Psoas muscle (tissue), 8 donors: ENCODE measurements at places on chromosomes 16 and 17. TPM values are rescaled to one million over a fixed set of nuclear protein-coding genes. Genes with fewer than 3 reads are reported as not detected.

DNA sequence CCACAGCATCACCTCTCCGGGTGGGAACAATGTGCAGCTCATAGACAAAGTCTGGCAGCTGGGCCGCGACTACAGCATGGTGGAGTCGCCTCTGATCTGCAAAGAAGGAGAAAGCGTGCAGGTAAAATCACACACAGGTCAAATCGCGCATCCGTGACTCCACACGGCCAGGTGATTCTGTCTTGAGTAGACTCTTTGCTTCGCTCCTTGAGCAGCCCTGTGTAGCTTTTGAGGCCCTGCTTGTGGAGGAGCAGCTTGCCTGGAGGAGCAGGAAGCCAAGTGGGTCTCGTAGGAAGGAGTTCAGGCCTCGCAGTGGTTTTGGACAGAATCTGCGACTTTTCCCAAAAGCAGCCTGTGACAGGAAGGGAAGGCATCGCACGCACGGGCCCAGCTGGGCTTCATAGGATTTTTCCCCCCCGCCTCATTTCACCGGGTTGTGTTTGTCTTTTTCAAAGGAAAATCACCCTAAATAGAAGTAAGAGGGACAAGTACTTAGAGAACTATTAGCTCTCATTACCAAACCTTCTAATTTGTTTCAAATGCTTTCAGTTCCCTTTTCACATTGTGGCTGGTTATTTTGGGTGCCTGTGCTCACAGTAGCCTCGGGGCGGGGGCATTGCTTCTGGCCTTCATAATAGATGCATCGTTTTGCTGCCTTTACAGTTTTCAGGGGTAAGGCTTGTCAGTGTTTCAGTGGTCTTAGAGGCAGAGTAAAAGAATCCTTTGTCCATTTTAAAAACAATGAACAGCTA is 71.5 kb downstream of the SEC14L1 start:
- H3K27me3 ChIP-seq, result no peaks in the 10 kb centered on the region

- no peaks in the 10 kb centered on the region for H3K36me3 ChIP-seq
- no peaks in the 10 kb centered on the region for H3K4me1 ChIP-seq
- DNase-seq, result no peak
- H3K27ac ChIP-seq, result no peak overlapping the region
Measured at GRCh38 chr17:74659889-74660288, 36.4 kb upstream of the CD300E start.

GRCh38 chr16:53083119-53083518 is 28.3 kb downstream of the CHD9 start:
- H3K36me3 ChIP-seq, result no peaks in the 10 kb centered on the region
- H3K4me3 ChIP-seq, result no peak overlapping the region
- DNase-seq, result no peak

DNA sequence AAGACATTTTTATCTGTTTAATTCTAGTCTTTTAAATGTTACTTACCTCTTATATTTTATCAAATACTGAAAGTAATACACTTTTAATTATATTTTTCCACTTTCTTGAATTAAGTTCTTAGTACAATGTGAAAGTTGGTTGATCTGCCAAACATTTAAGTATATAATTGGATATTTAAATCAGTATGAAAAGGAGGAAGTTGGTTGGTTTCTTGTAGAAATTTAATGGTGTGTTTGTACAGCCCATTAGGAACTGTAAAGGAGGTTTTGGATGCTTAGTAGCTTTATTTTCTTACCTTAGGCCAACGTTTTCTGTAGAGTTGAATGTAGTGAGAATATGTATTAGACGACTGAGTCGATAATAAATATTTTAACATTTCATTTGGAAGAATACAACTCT is 5.4 kb downstream of the NFATC3 start:
- no peaks in the 10 kb centered on the region for H3K27me3 ChIP-seq
- peaks cover 66% of the 10 kb centered on the region for H3K4me1 ChIP-seq
- no peak for DNase-seq
- peak overlapping the region; percentile 90 for H3K27ac ChIP-seq

DNA sequence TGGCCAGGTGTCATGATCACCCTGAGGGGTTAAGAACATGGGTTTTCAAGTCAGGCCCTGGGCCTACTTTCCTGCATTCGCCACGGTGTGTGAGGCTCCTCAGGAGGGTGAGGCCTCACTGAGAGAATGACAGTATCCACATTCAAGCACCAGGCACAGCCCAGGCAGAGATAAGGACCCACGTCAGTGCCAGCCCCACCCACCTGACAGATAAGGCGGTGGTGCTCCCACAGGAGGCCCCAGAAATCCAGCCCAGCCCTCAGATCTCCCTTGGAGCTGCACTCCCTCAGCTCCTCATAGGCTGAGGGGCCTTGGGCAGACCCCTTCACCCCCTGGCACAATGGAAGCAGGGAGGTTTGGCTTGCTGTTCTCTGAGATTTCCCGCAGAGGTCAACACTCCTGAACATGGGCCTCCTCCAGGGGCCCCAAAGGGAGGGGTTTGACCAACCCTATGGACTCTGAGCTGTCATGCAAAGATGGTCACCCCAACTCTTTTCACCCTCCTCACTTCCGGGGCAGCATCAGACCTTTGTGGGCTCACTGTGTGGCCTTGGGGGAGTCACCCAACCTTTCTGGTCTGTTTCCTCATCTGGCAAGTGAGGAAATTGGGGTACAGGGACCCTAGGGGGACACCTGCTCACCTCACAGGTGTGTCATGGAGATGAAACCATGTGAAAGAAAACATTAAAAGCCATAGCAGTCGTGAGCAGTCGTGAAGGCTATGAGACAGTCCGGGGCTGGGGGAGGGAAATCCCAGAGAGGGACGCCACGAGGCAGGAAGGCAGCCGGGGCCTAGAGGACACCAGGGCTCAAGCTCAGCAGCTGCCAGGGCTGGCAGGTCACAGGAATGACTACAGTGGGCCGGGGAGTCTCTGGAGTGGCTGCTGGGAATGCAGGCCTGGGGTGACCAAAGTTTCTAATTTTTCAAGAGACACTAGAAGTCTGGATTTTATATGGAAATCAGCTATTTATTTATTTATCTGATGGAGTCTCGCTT is 15.4 kb downstream of the PLLP start:
- no peaks in the 10 kb centered on the region for H3K4me1 ChIP-seq
- no peak overlapping the region for H3K27ac ChIP-seq
- no peaks in the 10 kb centered on the region for H3K27me3 ChIP-seq
- H3K4me3 ChIP-seq, result no peak overlapping the region
- DNase-seq, result no peak

GRCh38 chr17:7174603-7175326 is 4.4 kb downstream of the ASGR1 start:
- no peaks in the 10 kb centered on the region for H3K27me3 ChIP-seq
- no peak for DNase-seq
- no peak overlapping the region for H3K27ac ChIP-seq
- no peak overlapping the region for H3K4me3 ChIP-seq

- no peaks in the 10 kb centered on the region for H3K36me3 ChIP-seq
- DNase-seq, result no peak
- no peaks in the 10 kb centered on the region for H3K27me3 ChIP-seq
- H3K27ac ChIP-seq, result peak overlapping the region; percentile 11
- peaks cover 47% of the 10 kb centered on the region for H3K4me1 ChIP-seq
Measured at GRCh38 chr17:38440614-38441397, 12.5 kb downstream of the ARHGAP23 start.

DNA sequence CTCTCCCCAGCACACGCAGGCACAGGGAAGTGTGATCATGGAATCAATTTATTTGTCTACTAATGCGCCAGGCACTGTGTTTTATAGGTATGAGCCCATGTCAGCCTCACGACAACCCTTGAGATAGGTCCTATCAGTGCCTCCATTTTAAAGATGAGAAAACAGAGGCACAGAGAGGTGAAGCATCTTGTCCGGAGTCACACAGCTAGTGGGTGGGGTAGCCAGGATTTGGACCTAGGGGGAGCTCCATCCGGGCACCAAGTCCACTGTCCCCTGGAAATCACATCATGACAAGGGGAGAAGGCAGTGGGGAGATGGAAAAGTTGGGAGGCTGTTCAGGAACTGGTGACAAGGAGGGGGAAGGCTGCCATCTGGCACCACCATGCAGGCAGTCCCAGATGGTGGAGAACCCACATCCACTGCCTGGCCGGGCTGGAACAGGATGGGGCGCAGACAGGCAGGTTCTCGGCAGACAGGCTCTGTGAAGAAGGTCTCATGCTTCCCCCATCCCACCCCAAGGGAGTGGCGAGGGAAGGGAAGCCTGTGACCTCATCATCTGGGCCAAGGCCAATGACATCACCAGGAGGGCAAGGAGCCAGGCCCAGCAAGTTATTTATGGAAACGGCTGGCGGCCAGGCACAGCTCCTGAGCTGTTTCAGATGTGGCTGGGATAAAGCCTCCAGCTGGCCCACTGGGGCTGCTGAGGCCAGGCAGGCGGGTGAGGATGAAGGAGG is 126.0 kb upstream of the SDK2 start:
- no peaks in the 10 kb centered on the region for H3K4me1 ChIP-seq
- H3K36me3 ChIP-seq, result no peaks in the 10 kb centered on the region
- no peak overlapping the region for H3K27ac ChIP-seq
- peak; percentile 76 for DNase-seq
- H3K27me3 ChIP-seq, result no peaks in the 10 kb centered on the region
- no peak overlapping the region for H3K4me3 ChIP-seq

DNA sequence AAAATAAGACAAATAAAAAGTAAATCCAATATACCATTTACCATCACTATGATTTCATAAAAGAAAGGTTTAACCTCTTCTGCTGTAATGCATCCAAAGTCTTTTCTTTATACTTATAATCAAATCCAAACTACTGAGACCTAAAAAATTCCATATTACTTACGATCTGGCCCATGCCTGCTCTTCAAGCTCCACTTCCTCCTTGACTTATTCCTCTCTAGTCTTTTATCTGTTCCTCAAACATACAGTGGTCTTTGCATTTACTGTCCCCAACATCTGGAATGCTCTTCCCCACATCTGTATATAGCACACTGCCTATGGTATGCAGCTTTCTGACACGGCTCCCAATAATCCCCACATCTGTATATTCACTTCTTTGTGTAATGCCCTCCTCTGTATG is 33.8 kb downstream of the PCTP start:
- no peak overlapping the region for H3K4me3 ChIP-seq
- H3K36me3 ChIP-seq, result no peaks in the 10 kb centered on the region
- peak overlapping the region; percentile 80 for H3K27ac ChIP-seq
- no peak for DNase-seq
- H3K4me1 ChIP-seq, result peaks cover 26% of the 10 kb centered on the region

- H3K27me3 ChIP-seq, result no peaks in the 10 kb centered on the region
- H3K36me3 ChIP-seq, result no peaks in the 10 kb centered on the region
- no peak overlapping the region for H3K27ac ChIP-seq
- no peak overlapping the region for H3K4me3 ChIP-seq
- H3K4me1 ChIP-seq, result peaks cover 17% of the 10 kb centered on the region
Measured at GRCh38 chr17:269616-270514, 82.7 kb downstream of the RPH3AL start.

DNA sequence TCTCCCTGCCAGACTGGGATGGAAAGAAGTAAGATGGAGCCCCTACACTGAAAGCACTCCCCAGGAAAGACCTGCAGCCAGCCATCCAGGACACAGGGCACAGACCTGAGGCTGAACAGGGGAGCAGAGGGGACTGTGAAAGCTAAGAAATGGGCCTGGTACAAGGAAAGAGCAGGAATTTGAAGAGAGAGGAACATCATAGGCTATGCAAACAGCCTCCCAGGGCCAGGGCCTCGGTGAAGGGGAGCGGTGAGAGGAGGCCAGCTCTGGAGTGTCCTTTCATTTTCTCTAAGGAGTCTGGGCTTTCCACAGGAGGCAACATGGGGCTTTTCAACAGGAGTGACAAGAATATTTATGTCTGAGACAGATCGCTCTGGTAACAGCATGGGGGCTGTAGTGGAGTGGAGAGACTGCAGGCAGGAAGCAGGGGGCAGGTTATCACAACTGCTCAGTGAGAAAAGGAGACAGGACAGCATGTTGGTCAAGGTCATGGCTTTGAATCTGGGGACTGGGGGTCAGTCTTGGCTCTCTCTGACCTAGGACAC is 50.1 kb downstream of the TOM1L2 start:
- no peaks in the 10 kb centered on the region for H3K27me3 ChIP-seq
- peak overlapping the region; percentile 71 for H3K27ac ChIP-seq
- DNase-seq, result no peak
- H3K4me3 ChIP-seq, result no peak overlapping the region
- H3K36me3 ChIP-seq, result no peaks in the 10 kb centered on the region

GRCh38 chr16:70746708-70747424 is 54.1 kb downstream of the VAC14 start:
- DNase-seq, result peak; percentile 77
- H3K27me3 ChIP-seq, result no peaks in the 10 kb centered on the region
- H3K4me1 ChIP-seq, result peaks cover 68% of the 10 kb centered on the region
- no peak overlapping the region for H3K4me3 ChIP-seq

- no peak overlapping the region for H3K27ac ChIP-seq
- H3K27me3 ChIP-seq, result no peaks in the 10 kb centered on the region
- no peak for DNase-seq
- no peaks in the 10 kb centered on the region for H3K36me3 ChIP-seq
Measured at GRCh38 chr16:49399594-49400364, 26.2 kb downstream of the C16orf78 start.

SHISA6 gene
- 0.71 TPM for total RNA-seq

MMP15 gene
- 6.0 TPM for total RNA-seq

HS3ST3A1 gene
- total RNA-seq, result 0.13 TPM

RPS6KB1 gene
- total RNA-seq, result 39.8 TPM

C17orf107 gene
- total RNA-seq, result not detected

MIS12 gene
- 18.0 TPM for total RNA-seq
